ENCODE measurements at places on chromosomes 16 and 17. TPM values are rescaled to one million over a fixed set of nuclear protein-coding genes. Genes with fewer than 3 reads are reported as not detected.

Gene ABHD15
- 18.1 TPM for total RNA-seq

Gene TBC1D26
- not detected for total RNA-seq

Gene NPW
- total RNA-seq: 0.24 TPM

Gene TMEM235
- not detected for total RNA-seq

Gene IRX5
- not detected for total RNA-seq

Gene KRTAP3-2
- total RNA-seq: not detected

Gene CFAP97D1
- total RNA-seq: not detected

Gene TAT
- not detected for total RNA-seq

Gene CENPX
- 49.9 TPM for total RNA-seq

Gene CPHXL2
- total RNA-seq: not detected

Gene LAT
- 333 TPM for total RNA-seq

Gene JMJD8
- 31.4 TPM for total RNA-seq

Gene MMP28
- 0.43 TPM for total RNA-seq

Gene PPP1R1B
- total RNA-seq: not detected

Gene MT1M
- total RNA-seq: not detected

Gene COX6A2
- not detected for total RNA-seq

Gene TMUB2
- 35.2 TPM for total RNA-seq
